Activated naive CD8-positive, alpha-beta T cell treated with anti-CD3 and anti-CD28 coated beads, Interleukin-2, amount 50 U/mL, for 24 hours (primary cell): ENCODE measurements at places on chromosomes 3 and 15.

GRCh38 chr3:156614642-156615511, 59.5 kb upstream of the TIPARP start:
- H3K4me3 ChIP-seq = peak overlapping the region; percentile 10

DNA sequence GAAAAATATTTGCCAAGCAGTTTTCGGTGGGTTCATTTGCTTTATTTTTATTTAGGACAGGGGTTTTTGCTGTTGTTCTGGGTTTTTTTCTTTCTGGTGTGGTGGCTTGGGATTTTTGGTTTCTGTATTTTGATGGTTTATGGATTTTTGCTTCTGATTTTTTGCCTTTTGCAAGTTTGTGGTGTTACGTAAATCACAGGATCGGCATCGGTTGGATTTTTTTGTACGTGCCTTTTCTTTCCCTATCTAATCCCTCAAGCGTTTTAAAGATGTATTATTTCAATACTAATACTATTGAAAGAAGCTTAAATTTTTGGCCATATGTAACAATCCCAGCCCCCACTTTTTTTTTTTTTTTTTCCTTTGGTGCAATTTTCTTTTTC, 782 bp upstream of the BCL6 start:
- H3K4me1 ChIP-seq = peaks cover 80% of the 10 kb centered on the region
- H3K27ac ChIP-seq = peak overlapping the region; percentile 100
- no peak for DNase-seq
- H3K36me3 ChIP-seq = peaks cover 5% of the 10 kb centered on the region

GRCh38 chr3:44223299-44223698, 18.4 kb upstream of the TOPAZ1 start:
- peaks cover 2% of the 10 kb centered on the region for H3K4me1 ChIP-seq
- DNase-seq = no peak
- no peak overlapping the region for H3K27ac ChIP-seq
- H3K36me3 ChIP-seq = no peaks in the 10 kb centered on the region
- peaks cover 22% of the 10 kb centered on the region for H3K27me3 ChIP-seq

- H3K27ac ChIP-seq = no peak overlapping the region
- DNase-seq = no peak
- no peaks in the 10 kb centered on the region for H3K4me1 ChIP-seq
- H3K4me3 ChIP-seq = no peak overlapping the region
- no peaks in the 10 kb centered on the region for H3K27me3 ChIP-seq
- H3K36me3 ChIP-seq = no peaks in the 10 kb centered on the region
These were observed 226.9 kb downstream of the ZNF385D start for GRCh38 chr3:21524133-21524532.

- H3K4me1 ChIP-seq = no peaks in the 10 kb centered on the region
- no peak overlapping the region for H3K4me3 ChIP-seq
- peaks cover 10% of the 10 kb centered on the region for H3K36me3 ChIP-seq
- H3K27ac ChIP-seq = no peak overlapping the region
These were observed 28.9 kb upstream of the OCA2 start for GRCh38 chr15:28128031-28128430.

DNA sequence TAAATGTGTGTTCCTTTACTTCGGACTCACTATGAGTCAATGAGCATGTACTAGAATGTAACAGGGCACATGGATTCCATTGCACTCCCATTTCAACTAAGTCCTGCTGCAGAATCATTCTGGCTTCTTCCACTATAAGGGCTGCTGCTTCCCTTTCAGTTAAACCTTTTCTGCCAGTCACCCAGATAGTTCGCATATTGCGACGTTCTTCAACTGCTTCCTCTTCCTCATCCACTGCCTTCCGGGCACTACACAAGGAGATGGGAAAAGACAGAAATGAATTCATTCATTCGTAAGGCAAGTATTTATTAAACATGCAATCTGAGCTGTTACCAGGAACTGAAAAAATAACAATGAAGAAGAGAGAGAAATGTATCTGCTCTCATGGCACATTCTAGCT, 55.6 kb downstream of the POLQ start:
- DNase-seq = no peak
- H3K27ac ChIP-seq = no peak overlapping the region
- peaks cover 53% of the 10 kb centered on the region for H3K36me3 ChIP-seq
- no peaks in the 10 kb centered on the region for H3K27me3 ChIP-seq

DNA sequence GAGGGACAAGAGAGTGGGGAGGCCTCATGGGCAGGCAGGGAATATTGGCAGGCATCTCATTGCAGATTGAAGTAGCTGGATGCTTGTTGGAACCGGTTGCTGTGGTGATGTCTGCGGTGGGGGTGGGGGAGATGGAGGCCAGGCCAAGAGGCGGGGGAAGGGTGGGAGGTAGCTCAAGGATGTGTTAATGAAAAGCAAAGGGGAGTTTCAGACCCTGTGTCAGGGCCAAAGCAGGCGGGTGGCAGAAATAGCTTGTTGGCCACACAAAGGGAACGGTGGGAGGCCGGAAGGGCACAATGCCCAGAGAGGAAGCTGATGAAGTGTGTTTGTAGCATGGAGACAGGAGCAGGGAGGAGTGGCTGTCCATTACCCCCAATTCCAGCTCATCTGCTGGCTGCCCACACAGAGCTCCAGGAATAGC, 28.0 kb downstream of the CCDC33 start:
- H3K27ac ChIP-seq = no peak overlapping the region
- no peaks in the 10 kb centered on the region for H3K4me1 ChIP-seq
- DNase-seq = no peak
- no peak overlapping the region for H3K4me3 ChIP-seq

GRCh38 chr3:28467414-28467813, 118.8 kb upstream of the AZI2 start:
- no peaks in the 10 kb centered on the region for H3K36me3 ChIP-seq
- H3K4me3 ChIP-seq = no peak overlapping the region
- H3K27ac ChIP-seq = no peak overlapping the region
- H3K4me1 ChIP-seq = no peaks in the 10 kb centered on the region
- no peaks in the 10 kb centered on the region for H3K27me3 ChIP-seq

DNA sequence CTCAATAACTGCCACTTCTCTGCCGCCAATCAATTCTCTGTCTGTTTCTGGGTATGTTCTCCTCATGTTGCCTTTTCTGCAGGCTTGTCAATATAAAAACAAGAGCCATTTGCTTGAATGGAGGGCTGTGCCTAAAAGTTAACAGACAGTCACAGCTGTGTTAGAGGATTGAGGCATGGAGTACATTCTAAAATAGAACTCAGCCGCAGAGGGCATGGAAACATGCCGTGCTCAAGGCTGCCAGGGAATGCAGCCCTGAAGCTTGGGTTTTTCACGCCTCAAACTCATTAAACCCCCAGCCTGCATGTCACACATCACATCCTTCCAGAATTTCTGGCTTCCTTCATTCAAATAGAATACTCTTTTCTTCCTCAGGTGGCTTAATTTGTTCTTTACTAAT, 166.6 kb downstream of the TPRG1 start:
- H3K27me3 ChIP-seq = no peaks in the 10 kb centered on the region
- peaks cover 23% of the 10 kb centered on the region for H3K4me1 ChIP-seq
- H3K27ac ChIP-seq = no peak overlapping the region
- no peak for DNase-seq

- no peak for DNase-seq
- peak overlapping the region; percentile 10 for H3K4me3 ChIP-seq
- H3K27ac ChIP-seq = peak overlapping the region; percentile 8
- no peaks in the 10 kb centered on the region for H3K36me3 ChIP-seq
- H3K4me1 ChIP-seq = peaks cover 15% of the 10 kb centered on the region
These were observed 430.7 kb upstream of the CFAP20DC start for GRCh38 chr3:59480486-59480995.
